Fibroblast of lung (primary cell): ENCODE measurements at places on chromosomes 7 and 10. TPM values are rescaled to one million over a fixed set of nuclear protein-coding genes. Genes with fewer than 3 reads are reported as not detected.

DNA sequence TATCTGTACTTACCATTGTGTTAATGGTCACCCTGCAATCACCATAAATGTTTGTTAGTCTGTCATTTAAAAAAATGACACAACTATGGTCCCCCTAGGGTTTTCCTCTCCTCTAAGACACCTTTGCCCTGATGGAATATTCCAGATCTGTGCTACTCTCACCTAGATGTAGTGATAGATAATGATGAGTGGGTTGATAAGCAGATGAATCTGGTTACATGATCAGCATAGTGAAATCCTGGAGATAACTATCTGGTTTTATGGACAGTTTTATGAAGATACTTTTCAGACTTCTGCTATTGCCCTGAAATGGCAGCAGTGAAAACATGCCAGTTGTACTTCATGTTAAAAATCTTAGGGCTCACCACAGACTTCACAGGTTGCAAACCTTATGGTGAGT, 152.4 kb downstream of the GATA3 start:
- no peaks in the 10 kb centered on the region for H3K36me3 ChIP-seq
- DNase-seq, result no peak
- no peak overlapping the region for H3K27ac ChIP-seq
- H3K27me3 ChIP-seq, result no peaks in the 10 kb centered on the region

DNA sequence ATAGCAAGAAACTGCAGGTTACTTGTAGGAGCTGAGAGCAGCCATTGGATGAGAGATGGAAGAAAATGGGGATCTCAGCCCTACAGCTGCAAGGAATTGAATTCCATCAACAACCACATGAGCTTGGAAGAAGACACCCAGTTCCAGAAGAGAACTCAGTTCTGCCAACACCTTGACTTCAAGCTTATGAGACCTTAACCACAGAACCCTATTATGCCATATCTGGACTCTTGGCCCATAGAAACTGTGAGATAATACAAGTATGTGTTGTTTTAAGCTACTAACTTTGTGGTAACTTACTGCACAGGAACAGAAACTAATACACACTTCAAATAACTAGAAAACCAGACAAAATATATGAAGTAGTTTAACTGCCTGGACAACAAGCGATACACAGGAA, 212.4 kb upstream of the CACNA2D1 start:
- H3K4me3 ChIP-seq, result no peak overlapping the region
- DNase-seq, result peak; percentile 58
- no peaks in the 10 kb centered on the region for H3K27me3 ChIP-seq
- H3K4me1 ChIP-seq, result no peaks in the 10 kb centered on the region
- H3K27ac ChIP-seq, result no peak overlapping the region

Gene VPS37D
- 6.2 and 6.8 TPM in 2 replicates for total RNA-seq

DNA sequence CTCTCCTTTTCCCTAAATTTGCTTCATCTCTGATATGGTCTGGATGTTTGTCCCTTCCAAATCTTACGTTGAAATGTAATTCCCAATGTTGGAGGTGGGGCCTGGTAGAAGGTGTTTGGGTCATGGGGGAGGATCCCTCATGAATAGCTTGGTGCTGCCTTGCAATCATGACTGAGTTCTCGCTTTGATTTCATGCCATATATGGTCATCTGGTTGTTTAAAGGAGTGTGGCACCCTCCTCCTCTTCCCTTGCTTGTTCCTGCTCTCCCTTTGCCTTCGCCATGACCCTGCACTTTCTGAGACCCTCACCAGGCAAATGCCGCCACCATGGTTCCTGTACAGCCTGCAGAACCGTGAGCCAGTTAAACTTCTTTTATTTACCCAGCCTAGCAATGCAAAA, 14.5 kb downstream of the NOBOX start:
- no peaks in the 10 kb centered on the region for H3K27me3 ChIP-seq
- no peaks in the 10 kb centered on the region for H3K4me1 ChIP-seq
- H3K27ac ChIP-seq, result no peak overlapping the region
- peak; percentile 21 for DNase-seq
- H3K36me3 ChIP-seq, result no peaks in the 10 kb centered on the region
- H3K4me3 ChIP-seq, result no peak overlapping the region

- no peaks in the 10 kb centered on the region for H3K4me1 ChIP-seq
- no peak overlapping the region for H3K4me3 ChIP-seq
- H3K27me3 ChIP-seq, result no peaks in the 10 kb centered on the region
- H3K27ac ChIP-seq, result no peak overlapping the region
- DNase-seq, result peak; percentile 83
Measured at GRCh38 chr10:89981891-89982290, 280.5 kb downstream of the KIF20B start.

DNA sequence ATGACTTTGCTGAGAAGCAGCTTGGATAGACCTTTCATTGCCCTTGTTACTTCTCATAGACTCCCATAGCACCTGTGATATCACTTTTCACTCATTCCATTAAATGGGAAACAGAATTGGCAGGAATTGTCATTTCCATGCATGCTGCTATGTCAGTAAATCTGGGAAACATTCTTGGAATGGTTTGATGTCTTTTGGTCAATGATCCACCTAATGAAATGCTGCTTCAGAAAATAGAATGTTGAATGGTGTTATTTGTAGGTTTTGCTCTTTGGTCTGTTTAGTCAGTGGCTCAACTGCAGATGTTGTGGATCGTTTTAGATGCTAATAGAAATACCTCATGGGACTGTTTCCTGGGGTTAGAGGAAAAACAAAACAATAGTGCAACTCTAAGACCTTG, 127.8 kb downstream of the PLPP4 start:
- no peaks in the 10 kb centered on the region for H3K4me1 ChIP-seq
- H3K27me3 ChIP-seq, result no peaks in the 10 kb centered on the region
- DNase-seq, result no peak

GRCh38 chr10:131726076-131726880, 174.5 kb upstream of the PPP2R2D start:
- H3K36me3 ChIP-seq, result no peaks in the 10 kb centered on the region
- DNase-seq, result no peak
- H3K27ac ChIP-seq, result no peak overlapping the region
- no peaks in the 10 kb centered on the region for H3K27me3 ChIP-seq
- no peaks in the 10 kb centered on the region for H3K4me1 ChIP-seq
- H3K4me3 ChIP-seq, result no peak overlapping the region

DNA sequence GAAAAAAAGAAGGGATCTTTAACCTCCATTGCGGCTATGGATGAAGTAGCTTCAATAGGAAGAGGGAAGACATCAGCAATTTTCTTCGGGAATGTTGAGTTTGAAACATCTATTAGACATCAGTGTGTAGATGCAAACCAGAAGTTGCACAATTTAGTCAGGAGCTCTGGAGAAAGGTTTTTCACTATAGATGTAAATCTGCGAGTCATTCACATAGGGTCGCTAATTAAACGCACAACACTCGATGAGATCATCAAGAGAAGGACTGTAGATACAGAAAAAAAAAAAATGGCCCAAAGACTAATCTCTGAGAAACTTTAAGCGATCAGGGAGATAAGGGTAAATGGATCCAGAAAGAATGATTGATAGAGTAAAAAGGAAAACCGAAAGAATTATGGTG, 61.7 kb upstream of the TES start:
- no peak overlapping the region for H3K27ac ChIP-seq
- H3K36me3 ChIP-seq, result no peaks in the 10 kb centered on the region
- no peak for DNase-seq
- H3K27me3 ChIP-seq, result no peaks in the 10 kb centered on the region

GRCh38 chr7:98215561-98216495, 4.6 kb downstream of the BHLHA15 start:
- no peak overlapping the region for H3K4me3 ChIP-seq
- H3K36me3 ChIP-seq, result peaks cover 2% of the 10 kb centered on the region
- H3K4me1 ChIP-seq, result no peaks in the 10 kb centered on the region
- DNase-seq, result no peak

Gene CUTC
- 22.6 TPM in 2 replicates for total RNA-seq

DNA sequence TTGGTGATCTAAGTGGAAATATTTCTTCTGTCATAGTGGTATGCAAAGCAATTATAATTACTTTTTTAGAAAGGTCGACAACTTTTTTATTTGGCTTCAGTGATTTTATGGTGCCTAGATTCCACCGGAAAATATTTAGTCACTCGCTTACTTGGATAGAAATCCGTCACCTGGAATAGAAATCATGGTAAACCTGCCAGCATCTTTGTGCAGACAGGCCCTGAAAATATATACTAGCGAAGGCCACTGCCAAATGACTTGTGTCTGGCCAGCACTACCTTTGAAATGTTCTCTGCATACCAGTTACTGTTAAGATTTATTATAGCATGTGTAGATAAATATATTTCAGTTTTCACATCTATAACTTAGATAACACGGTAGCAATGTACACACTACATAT, 226.4 kb downstream of the AGMO start:
- no peaks in the 10 kb centered on the region for H3K4me1 ChIP-seq
- no peak overlapping the region for H3K27ac ChIP-seq
- no peak overlapping the region for H3K4me3 ChIP-seq
- no peaks in the 10 kb centered on the region for H3K36me3 ChIP-seq
- H3K27me3 ChIP-seq, result no peaks in the 10 kb centered on the region

- peaks cover 4% of the 10 kb centered on the region for H3K36me3 ChIP-seq
- H3K4me1 ChIP-seq, result no peaks in the 10 kb centered on the region
- H3K27me3 ChIP-seq, result no peaks in the 10 kb centered on the region
- H3K4me3 ChIP-seq, result no peak overlapping the region
Measured at GRCh38 chr7:135925210-135925609, 51.9 kb downstream of the MTPN start.

DNA sequence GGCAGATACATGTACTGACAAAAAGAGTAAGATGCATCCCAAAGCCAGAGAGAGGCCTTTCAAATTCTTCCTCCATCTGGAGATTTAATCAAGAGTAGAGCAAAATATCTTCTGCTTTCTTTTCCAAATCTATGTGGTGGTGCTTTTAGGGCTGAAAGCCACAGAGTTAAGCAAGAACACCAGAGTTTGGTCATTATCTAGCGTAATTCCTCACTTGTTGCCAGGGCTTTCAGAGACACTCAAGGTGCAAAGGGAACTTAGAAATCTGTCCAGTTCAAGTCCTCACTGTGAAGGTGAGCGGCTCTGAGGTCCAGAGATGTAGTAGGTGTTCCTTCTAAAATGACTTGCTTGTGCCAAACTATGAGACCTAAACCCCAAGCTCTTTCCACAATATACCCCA, 10.9 kb upstream of the NFE2L3 start:
- no peak for DNase-seq
- no peak overlapping the region for H3K4me3 ChIP-seq
- H3K27ac ChIP-seq, result no peak overlapping the region
- no peaks in the 10 kb centered on the region for H3K36me3 ChIP-seq
- no peaks in the 10 kb centered on the region for H3K27me3 ChIP-seq

GRCh38 chr10:60310740-60311139, 78.9 kb downstream of the ANK3 start:
- H3K4me1 ChIP-seq, result peaks cover 17% of the 10 kb centered on the region
- H3K4me3 ChIP-seq, result no peak overlapping the region
- H3K27ac ChIP-seq, result no peak overlapping the region
- no peaks in the 10 kb centered on the region for H3K27me3 ChIP-seq

GRCh38 chr10:89221919-89222318, 14.8 kb upstream of the CH25H start:
- DNase-seq, result no peak
- H3K4me3 ChIP-seq, result no peak overlapping the region
- H3K27me3 ChIP-seq, result no peaks in the 10 kb centered on the region
- H3K27ac ChIP-seq, result no peak overlapping the region
- H3K36me3 ChIP-seq, result peaks cover 3% of the 10 kb centered on the region

- no peaks in the 10 kb centered on the region for H3K27me3 ChIP-seq
- peak overlapping the region; percentile 51 for H3K27ac ChIP-seq
- peak overlapping the region; percentile 76 for H3K4me3 ChIP-seq
Measured at GRCh38 chr10:34814223-34814912, 728 bp downstream of the PARD3 start.

DNA sequence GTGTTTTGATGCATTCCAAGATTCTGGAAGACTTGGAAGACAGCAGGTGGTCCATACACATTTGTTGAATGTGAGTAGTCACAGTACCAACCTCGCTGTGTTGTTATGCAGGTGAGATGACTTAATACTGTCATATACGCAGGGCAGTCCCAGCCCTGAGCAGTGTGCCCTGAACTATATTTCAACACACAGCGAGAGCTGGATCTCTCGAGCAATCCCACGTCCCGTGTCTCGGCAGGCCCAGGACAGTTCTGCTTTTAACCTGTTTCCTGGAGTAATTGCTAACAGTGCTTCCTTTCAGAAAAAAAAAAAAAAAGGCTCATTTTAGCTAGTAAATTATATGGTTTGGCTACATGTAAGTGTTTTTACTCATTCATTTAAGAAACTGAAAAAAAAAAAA, 179.7 kb downstream of the PRKCQ start:
- H3K27ac ChIP-seq, result no peak overlapping the region
- no peaks in the 10 kb centered on the region for H3K27me3 ChIP-seq
- no peak overlapping the region for H3K4me3 ChIP-seq
- DNase-seq, result no peak

GRCh38 chr7:126791306-126791705, 461.4 kb downstream of the GRM8 start:
- H3K4me3 ChIP-seq, result no peak overlapping the region
- peak; percentile 59 for DNase-seq
- H3K27ac ChIP-seq, result no peak overlapping the region
- no peaks in the 10 kb centered on the region for H3K36me3 ChIP-seq

Gene LIPJ
- total RNA-seq, result under 0.01 and 0.26 TPM in 2 replicates

DNA sequence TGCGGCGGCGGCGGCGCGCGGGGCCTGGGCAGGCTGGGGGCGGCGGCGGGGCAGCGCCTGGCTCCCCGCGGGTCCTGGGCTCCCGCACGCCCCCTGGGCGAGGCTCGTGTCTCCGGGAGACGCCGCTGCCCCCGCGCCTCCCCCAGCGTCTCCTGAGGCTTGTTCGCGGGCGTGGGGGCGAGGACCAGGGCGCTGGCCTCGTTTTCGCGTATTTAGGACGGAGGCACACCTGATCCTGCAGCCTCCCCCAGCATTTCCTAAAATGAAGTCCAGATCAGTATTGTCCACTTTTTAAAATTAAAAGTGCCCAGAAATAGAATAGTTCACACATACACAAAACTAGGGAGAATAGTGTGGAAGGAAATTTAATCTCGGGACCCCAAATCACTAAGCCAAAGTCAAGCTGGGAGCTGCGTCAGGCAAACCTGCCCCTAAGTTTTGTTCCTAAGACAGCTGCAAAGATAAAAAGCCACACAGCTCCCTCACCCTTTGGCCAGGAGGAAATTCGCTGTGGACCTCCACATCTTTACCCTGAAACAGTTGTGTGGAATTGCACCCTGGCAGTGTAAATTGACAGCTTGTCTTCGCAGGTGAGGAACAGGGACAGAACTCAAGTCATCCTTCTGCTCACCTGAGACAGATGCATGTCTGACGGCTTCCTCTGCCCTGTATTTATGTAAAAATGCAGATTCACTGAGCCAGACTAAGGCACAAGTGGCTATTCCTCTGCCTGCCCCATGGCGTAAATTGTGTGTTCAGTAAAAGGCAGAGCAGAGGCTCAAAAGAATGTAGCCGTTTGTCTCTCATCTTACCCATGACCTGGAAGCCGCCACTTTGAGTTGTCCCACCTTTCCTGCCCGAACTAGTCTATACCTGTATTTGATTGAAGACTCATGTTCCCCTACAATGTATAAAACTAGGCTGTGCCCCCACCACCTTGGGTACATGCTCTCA, 740 bp downstream of the GALNT11 start:
- H3K27me3 ChIP-seq, result no peaks in the 10 kb centered on the region
- DNase-seq, result peak; percentile 1
- peaks cover 4% of the 10 kb centered on the region for H3K4me1 ChIP-seq
- H3K27ac ChIP-seq, result peak overlapping the region; percentile 90

- no peak for DNase-seq
- H3K4me1 ChIP-seq, result no peaks in the 10 kb centered on the region
- no peak overlapping the region for H3K27ac ChIP-seq
Measured at GRCh38 chr7:69192134-69192533, 406.1 kb upstream of the AUTS2 start.

GRCh38 chr7:31336202-31337001, 4.1 kb downstream of the NEUROD6 start:
- no peak overlapping the region for H3K27ac ChIP-seq
- peaks cover 10% of the 10 kb centered on the region for H3K27me3 ChIP-seq
- no peaks in the 10 kb centered on the region for H3K4me1 ChIP-seq
- H3K4me3 ChIP-seq, result no peak overlapping the region
- no peaks in the 10 kb centered on the region for H3K36me3 ChIP-seq
